Effector memory CD8-positive, alpha-beta T cell (primary cell): ENCODE measurements at places on chromosomes 7 and 10.

DNA sequence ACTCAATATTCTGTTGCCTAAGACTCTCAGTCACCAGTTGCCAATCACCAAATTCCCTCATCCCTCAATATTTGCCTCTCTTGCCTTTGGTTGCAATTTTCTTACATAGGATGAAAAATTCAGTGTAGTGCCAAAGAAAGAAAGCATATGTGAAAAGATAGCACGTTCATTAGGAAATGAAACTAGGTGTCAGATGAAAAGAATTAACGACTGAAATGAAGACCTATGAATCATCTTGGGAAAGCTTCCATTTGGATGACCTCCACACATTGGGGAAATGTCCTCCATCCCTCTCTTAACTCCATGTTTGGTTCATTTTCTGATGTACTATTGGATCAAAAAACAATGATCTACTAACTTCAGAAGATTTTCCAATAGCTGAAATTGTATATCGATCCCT, 145.1 kb upstream of the MEOX2 start:
- DNase-seq: no peak

DNA sequence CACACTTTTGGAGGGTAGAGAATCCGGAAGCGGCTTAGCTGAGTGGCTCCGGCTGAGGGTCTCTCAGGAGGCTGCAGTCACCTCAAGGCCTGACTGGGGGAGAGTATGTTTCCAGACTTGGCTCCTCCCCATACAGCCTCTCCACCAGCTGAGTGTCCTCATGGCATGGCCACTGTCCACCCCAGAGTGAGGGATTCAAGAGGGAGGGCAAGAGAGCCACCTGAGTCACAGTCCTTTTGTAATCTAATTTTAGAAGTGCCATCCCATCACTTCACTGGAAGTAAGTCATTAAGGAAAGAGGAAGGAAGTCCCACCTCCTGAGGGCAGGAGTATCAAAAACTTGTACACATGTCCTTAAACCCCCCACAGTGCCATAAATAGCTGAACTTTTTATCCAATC, 134.0 kb downstream of the GLI3 start:
- DNase-seq: no peak

DNA sequence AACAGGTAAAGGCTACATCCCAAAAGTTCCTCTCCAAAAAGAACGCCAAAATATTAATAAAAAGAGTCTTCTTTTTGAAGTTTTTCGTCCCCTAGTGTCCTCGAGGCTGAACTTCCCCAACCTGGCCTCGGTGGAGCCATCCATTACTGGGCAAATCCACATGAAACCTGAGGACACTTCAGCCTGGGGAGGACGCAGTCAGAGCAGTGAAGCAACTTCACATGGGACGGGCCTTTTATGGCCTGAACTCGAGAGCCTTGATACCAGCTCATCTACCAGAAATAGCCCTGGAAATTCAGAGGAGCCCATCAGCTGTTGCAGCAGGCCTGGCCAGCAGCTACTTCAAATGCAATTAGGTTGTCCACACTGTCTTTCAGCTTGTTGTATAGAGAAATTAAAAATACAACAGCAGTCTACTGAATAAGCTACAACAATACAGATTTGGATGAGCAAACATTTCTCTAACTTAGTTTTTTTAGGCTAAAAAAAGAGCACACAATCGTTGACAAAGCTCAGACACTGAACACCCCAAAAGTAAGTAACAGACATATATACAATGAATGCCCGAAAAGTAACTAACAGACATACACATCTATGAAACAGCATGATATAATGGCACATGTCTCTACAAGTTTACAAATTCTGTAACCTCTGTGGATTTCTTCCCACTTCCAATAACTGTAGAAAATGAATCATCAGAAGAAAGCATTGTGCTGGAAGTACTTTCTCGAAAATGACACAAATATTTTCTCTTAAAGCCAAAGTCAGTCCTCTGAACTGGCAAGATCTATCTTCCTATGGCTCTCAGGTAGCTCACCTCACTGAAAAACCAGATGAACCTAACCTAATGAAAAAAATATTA, at the start of gene SVIL:
TSS of gene SVIL (minus strand) at position 208 of the 862 bp plus-strand sequence. CDS start 79,913 bp downstream, outside the sequence.
- DNase-seq: no peak

- no peak for DNase-seq
These were observed 14.6 kb downstream of the AGAP3 start for GRCh38 chr7:151100921-151101320.

- DNase-seq: no peak
These were observed 39.0 kb downstream of the ADK start for GRCh38 chr10:74189999-74190421.

DNA sequence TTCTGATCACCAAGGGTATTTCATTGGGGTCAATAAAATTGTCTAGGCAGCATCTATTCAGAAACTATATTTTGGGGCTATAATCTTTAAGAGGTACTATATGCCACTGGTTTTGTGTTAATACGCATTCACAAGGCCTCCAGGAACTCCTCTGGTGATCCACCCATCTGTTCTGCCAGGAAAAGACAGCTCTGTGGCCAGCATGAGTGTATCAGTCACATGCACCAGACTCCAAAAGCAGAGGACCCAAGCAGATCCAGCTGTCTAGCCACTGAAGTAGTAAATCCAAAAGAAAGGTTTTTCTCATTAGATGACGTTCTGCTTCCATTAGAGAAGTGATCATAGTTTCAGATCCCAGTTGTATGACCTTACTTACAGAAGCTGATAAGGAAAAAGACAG, 199.6 kb upstream of the CELF2 start:
- DNase-seq: no peak

DNA sequence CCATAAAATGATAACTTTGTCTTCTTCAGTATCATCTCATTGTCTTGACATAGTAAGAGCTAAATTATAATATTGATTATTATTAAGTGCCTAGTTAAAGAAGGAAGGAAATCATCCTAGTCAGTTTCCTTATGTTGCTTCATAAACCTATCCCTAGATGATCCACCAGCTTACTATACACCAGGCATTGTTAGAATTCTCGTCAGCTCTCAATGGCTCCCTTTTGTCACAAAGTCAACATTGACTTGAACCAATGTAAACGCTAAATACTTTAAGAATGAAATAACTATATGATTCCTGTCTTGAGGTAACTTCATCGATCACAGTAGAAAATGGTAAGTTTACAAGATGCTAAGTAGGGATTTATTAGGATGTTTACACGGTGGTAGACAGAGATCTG, 1162.9 kb downstream of the CNTNAP2 start:
- no peak for DNase-seq

- DNase-seq: no peak
These were observed 77.0 kb upstream of the SEMA3A start for GRCh38 chr7:84271543-84271942.

DNA sequence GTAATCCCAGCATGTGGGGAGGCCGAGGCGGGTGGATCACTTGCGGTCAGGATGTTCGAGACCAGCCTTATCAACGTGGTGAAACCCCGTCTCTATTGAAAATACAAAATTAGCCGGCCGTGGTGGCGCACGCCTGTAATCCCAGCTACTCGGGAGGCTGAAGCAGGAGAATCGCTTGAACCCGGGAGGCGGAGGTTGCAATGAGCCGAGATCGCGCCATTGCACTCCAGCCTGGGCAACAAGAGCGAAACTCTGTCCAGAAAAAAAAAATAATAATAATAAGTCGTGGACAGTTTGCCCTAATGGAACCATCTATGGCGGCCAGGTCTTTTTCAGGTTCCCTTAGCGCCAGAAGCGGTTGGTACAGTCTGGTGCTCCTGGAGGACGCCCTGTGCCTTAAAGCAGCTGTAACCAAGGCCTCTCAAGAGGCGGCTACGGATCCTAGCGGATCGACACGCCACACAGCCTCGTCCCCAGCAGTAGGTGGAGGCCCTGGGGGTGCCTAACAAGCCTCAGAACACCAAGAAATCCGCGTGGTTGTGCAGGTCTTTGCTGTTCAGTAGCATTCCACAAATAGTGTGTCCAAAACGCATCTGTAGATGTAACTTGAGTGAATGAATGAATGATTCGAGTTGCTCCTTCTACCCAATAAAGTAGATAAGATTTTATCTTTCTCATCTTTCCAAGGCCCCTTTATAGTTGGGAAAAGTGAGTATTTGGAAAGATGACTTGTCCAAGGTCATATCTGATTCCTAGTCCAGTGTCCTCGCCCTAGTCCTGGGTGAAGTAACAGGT, 982 bp downstream of the PGAM1 start:
- DNase-seq: no peak

DNA sequence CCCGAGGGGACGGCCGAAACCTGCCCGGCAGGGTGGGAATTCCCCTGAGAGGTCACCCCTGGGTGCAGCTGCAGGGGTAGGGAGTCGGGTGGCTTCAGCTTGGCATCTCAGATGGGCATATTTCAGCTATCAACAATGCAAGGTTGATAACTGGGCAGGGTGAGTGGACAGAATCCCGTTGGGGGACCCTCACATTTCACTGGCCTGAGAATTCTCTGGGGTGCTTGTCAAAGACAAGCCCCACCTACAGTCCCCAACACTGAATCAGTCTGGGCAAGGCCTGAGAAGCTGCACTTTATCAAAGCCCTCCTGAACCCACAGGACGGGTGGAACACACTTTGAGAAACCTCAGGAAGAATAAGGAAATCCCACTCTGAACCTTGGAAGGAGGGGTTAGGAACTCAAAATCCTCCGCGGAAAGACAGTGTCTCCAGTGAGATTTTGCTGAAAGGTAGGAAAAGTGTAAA, 3.1 kb downstream of the RGS10 start:
- no peak for DNase-seq
